Left ventricle myocardium inferior (tissue), 1 donor: ENCODE measurements at places on chromosomes 7 and 10.

DNA sequence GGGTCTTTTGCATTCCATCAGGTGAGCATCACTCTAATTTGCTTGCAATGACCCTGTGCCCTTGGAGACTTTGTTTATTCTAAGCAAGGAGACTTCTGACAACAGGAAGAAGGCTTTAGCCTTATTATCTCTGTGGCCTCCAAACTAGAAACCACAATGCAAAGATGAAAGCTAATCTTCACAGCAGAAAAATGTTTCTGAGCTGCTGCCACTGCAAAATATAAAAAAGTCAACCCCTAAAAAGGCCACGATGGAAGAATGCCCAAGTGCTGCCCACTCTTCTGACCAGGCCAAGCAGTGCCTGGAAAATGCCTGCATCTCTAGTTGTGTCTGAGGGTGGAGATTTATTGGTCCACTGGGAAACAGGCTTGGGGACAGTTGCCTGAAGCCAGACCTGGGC, 299.9 kb downstream of the C7orf25 start:
- no peak for DNase-seq

- DNase-seq: no peak
Measured at GRCh38 chr7:144629011-144629410, 206.8 kb downstream of the TPK1 start.

- peak; percentile 41 for DNase-seq
Measured at GRCh38 chr10:80552151-80552646, 14.5 kb downstream of the SH2D4B start.

- DNase-seq: no peak
Measured at GRCh38 chr7:24718431-24718831, 38.8 kb downstream of the GSDME start.

DNA sequence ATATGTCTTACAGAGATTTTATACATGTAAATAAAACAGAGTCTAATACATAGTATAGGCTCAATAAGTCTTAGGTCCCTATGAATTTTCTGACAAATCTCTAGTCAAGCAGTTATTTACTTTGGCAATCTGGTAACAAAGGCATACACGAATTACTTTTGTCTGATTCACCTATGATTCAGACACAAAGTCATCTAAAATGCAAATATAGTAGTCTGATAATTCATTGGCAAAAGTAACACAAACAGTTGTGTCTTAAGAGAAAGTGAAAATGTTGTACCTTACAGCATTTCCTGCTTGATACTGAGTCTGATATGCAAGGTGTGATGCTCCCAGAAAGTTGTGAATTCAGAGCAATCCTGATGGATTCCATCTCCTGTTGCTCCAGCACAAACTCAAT, 209.4 kb upstream of the PRSS1 start:
- DNase-seq: no peak

DNA sequence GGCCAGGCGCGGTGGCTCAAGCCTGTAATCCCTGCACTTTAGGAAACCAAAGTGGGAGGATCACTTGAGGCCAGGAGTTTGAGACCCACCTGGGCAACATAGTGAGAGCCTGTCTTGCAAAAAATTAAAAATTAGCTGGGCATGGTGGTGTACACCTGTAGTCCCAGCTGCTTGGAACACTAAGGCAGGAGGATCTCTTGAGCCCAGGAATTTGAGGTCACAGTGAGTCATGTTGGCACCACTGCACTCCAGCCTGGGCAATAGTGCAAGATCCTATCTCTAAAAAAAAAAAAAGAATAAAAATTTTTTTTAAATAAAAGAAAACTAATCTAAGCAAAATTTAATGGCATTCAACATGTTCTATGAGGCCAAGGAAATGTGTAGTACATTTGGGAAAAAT, 44.9 kb upstream of the UBN2 start:
- DNase-seq: no peak

DNA sequence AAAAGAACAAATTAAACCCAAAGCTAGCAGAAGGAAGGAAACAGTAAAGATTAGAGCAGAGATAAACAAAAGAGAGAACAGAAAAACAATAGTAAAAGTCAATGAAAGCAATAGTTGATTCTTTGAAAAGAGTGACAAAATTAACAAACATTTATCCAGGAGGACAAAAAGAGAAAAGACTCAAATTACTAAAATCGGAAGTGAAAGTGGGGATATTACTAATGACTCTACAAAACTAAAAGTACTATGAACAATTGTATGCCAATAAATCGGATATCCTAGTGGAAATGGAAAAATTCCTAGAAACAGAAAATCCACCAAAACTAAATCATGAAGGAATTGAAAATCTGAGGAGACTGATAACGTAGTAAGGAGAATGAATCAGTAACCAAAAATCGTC, 96.3 kb downstream of the SNX13 start:
- DNase-seq: no peak

GRCh38 chr10:11325817-11326216, 285.6 kb downstream of the USP6NL start:
- DNase-seq: no peak

DNA sequence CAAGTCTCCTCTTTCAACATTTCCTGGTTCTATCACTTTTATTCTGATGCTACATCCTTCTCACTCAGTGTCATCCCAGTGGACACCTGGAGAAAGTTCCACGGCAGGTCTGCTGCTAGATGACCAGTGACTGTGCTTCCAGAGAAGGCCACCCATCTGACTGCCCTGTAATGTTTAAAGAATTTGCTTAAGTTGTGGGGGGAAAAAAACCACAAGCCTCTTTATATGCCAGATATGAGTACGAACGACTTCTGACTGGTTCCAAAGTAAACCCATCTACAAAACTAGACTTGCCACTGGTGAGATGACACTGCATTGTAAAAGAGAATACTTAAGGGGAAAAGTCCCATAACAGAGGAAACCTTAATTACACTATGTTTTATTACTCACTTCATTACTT, 69.6 kb upstream of the VWC2 start:
- no peak for DNase-seq

DNA sequence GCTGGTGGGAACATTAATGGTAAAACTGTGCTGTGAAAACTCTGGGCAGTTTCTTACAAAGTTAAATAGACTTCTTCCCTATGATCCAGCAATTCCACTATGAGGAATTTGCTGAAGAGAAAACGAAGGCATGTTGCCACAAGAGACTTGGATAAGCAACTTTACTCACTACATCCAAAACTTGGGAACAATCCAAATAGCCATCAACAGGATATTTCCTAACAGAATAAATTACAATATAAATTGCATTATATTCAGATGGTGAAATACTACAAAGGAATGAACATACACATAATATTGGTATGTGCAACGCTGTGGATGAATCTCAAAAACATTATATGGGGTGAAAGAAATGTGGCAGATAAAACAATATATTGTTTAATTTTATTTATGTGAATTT, 21.4 kb upstream of the MKI67 start:
- DNase-seq: no peak

GRCh38 chr10:131929122-131929845, 28.5 kb downstream of the PPP2R2D start:
- no peak for DNase-seq

DNA sequence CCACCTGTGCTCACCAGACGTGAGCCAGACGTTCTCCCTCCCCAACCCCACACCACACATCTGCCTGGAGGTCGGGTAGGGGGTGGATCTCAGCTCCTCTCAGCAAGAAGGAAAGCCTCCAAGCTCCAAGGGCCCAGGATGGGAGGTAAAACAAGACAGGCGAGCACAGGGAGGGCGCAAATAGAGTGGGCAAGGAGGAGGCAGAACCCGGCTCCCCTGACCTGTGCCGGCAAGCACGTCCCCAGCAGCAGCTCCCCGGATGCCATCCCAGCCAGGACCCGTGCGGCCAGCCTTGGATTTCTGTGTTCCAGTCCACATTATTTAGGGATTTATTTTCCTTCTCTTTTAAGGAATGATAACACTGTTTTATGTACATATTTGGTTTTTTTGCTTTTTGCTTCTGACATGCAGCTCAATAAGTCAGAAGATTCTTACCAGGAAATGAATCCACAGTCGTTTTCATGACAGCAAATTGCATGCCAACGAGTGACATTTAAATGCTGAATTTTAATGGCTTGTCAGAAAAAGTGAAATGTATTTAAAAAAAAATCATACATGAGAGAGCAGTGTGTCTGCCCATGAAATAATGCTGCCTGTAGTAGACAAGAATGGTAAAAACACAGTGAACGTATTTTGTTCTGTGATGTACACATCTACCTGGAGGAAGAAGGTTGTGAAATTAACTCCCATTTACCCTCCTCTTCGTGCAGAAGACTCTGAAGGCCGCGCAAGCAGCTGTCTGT, 276.5 kb downstream of the PTPRN2 start:
- DNase-seq: no peak

DNA sequence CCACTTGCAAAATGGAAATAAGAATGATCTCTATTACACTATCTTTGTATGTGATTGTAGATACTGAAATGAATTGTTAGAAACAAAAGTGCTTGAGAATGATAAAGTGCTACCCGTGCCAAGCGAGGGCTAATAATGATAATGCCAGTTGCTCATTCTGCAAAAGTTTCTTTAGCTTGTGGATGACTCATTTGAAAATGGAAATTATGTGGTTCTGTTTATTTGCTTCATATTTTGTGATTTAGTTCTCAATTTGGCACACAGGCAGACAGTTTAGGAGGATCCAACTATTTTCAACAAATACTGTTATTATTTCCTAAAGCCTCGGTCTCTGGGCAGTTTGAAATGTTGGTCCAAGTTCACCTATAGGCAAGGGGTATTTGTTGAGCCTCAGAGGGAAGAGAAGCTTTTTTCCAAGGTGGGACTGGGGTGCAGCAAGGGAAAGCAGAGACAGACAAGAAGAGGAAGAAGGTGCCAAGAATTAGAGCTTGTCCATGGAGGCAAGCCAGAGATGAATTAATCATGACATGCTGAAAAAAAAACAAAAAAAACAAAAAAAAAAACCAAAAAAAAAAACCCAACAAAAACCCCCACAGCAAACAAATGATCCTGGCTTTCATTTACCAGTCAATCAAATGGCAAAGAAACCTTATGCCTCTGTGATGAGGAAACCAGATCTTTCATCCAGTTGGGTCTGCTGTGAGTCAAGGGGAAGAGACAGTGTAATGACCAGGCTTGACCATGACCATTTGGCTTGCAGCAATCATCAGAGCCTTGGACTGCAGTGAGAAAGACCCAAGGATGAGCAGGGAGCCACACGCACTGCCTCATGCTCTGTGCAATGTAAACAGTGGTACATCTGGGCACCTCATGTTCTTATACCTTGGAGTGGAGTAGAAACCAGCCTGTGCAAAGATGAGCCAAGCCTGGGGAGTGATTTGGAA, 285.0 kb upstream of the HABP2 start:
- no peak for DNase-seq

- DNase-seq: no peak
Measured at GRCh38 chr10:125768219-125768855, 7.3 kb downstream of the MMP21 start.

GRCh38 chr7:2110610-2111396, 121.9 kb downstream of the MAD1L1 start:
- no peak for DNase-seq

DNA sequence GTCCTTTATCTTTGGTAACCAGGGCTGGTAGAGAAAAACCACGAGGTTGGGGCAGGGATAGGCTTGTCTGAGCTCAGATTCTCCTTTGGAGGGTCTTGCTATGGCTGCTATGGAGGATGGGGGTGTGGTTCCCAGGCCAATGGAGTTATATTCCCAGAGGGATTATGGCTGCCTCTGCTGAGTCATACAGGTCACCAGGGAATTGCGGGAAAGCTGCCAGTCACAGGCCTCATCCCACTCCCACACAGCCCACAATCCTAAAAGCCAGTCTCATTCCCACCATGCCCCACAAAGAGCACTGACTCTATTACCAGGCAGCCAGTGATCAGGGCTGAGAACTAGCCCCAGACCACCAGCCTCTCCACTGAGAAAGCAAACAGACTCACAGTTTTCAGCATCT, 316.6 kb upstream of the TMEM229A start:
- no peak for DNase-seq

DNA sequence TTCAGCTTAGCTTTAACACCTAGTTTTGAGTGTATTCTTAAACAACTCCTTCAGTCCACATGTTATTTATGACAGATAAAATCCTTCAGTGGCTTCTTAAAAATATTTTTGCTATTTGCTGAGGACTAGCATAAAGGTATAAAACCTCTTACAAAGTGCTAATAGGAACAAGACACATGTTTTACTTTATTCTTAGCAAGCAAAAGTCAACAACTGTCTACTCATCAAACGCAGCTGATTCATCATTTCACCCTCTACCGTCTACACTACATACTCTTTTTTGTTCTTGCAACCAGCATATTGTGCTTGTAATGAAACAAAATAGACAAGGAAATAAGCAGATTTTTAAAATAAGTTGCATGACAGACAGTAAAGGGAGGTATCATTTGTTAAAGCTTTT, 319.7 kb downstream of the SNX13 start:
- no peak for DNase-seq

DNA sequence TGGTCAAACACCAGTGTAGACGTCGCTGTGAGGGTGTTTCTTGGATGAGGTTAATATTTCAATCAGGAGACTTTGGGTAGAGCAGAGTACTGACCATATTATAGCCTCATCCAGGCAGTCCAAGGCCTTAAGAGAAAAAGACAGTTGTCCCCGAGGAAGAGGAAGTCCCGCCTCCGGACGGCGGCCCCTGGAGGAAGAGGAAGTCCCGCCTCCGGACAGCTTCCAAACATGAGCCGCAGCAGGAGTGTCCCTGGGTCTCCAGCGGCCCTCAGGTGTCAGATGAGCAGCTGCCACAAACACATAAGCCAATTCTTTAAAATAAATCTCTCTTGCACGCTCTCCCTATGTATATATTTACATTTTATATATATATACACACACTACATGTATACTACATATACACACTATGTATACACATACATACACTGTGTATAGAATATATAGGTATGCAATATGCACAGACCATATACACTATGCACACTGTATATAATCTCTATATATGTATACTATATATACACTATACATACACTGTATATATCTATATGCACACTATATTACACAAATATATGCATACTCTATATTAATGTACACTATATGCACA, 37.5 kb downstream of the PWWP2B start:
- peak; percentile 72 for DNase-seq

DNA sequence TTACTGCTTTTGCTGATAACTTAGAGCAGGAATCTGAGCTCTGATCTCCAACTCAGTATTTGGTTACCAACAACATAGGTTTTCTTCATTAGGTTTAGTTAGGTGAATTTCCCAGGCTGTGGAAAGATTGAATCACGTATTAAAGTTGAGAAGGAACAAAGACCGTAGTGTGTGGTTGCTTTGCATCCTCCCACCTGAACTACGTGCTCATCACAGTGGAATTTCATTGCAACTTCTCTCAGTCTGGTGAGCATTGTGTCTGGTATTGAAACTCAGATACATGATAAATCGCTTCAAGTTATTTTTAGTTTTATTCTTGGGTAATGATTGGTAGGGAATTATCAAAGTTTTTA, 139.4 kb upstream of the AKR1E2 start:
- no peak for DNase-seq

DNA sequence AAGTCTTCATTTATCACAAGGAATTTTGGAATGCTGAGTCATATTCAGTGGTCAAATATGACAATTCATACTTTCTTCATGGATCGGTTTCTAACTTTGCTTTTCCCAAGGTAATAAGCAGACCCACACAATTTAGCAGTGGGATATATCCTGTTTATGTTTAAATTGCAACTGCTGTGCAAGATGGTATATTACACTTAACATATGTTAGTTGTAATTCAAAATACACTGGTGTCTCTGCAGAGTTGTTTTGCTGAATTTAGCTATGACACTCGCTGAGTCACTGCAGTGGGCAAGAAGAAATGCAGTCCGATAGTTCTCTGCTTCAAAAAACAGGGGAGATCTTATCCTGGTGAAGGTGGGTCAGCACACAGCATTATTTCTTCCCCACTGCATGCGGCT, 194.8 kb upstream of the PTN start:
- DNase-seq: no peak

GRCh38 chr7:14332155-14332554, 342.7 kb upstream of the ETV1 start:
- peak; percentile 38 for DNase-seq
